ENCODE measurements at places on chromosomes 2 and 18.

DNA sequence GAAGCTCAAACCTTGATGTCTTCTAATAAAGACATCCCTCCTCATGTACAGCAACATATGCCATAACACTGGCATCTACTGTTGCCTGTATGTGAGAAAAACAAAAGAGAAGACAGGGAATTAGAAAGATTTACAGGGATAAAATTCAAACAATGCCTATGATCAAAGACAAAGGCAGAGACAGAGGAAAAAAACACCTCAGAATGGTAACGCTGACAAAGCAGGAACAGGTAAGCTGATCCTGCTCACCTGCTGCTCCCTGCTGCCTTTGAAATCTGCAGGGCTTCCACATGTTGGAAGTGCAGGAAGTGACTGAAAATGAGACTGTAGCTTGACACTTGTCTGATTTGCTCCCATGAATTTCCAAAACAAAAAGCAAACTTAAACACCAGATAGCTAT lies 90.2 kb upstream of the DNAJC10 start:
- DNase-seq: no peak

DNA sequence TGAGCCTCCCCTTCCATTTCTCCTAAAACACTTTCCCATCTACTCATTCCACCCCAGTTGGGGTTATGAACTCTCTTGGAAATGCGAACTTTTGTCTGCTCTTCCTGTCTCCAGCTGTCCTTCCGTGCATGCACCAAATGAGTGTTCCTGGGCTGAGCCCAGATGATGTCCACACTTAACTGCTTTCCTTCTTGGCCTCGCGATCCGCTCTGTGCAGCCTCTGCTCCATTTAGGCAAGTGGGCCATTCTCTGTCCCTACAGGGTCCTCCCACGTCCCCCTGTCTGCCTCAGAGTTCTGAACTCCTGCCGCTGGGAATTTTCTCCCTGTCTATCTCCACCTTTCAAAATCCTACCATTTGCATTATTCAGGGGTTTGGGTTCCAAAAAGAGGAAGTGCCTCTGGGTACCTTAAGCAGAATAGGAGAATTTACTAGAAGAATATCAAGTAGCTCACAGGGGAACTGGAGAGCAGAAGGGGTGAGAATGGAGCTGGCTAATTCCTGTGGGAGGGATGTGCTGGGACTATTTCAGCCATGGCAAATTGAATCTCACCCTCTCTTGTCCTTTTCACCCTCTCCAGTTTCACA lies 4.7 kb upstream of the NCK2 start:
- DNase-seq: no peak

DNA sequence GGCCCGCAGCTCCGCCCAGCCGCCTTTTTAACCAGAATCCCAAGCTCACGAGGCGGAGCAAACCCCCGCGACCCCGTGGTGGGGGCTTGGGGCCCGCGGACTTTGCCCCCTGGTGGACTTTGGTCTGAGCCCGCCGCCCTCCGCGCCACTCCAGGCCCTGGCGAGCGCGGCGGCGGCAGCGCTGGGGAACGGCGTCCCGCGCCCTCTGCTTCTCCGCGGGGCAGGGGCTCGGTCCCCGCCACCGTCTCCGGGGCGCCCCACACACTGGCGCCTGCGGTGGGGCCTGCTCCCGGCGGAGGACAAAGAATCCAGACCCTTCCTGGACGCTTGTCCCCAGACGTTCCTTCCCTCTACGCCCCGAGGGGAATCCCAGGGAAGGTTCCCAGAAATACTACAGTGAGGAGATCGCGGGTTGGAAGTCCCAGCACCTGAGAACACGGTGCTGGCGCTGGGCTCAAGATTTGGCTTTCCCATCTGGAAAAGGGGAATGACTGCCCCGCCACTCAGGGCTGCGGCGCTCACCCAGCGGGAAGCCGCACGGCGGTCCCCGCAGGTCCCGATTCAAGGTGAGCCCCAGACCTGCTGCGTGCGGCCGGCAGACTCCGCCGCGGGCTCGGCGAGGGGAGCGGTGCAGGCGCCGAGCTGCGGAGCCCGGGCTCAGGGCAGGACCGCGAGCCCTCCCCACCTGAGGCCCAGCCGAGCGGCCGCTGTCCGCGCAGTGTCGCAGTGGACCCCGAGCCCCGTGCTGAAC lies at the start of gene HAAO:
HAAO (minus strand) TSS at position 1 of the 751 bp plus-strand sequence. CDS start 47 bp downstream, outside the sequence.
- no peak for DNase-seq

- peak; percentile 80 for DNase-seq
Observed at GRCh38 chr18:56517196-56517595, 121.2 kb downstream of the TXNL1 start.

- DNase-seq: no peak
Observed at GRCh38 chr2:10303181-10303693, 533 bp downstream of the HPCAL1 start.

- peak; percentile 61 for DNase-seq
Observed at GRCh38 chr2:156890529-156891148, 366.9 kb upstream of the GALNT5 start.

- DNase-seq: no peak
Observed at GRCh38 chr2:19000776-19001175, 357.6 kb downstream of the OSR1 start.

DNA sequence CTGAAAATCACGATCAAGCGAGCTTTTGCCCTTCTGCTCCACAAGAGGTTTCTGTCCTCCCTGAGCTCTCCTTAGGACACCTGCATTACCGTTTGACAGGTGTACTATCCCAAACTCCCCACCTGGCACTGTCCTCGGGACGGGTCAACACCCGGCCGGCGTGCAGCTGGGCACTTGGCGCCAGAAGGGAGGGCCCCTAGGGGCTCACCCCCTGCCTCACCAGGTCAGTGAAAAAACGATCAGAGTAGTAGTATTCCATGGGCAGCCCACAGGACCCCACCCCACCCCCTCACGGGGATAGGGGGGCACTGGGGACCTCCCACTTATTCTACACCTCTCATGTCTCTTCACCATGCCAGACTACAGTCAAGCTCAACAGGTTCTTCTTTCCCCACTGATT lies 117.6 kb upstream of the ANKRD30BL start:
- no peak for DNase-seq

GRCh38 chr2:45851111-45851510 lies 199.6 kb downstream of the PRKCE start:
- no peak for DNase-seq

- DNase-seq: no peak
Observed at GRCh38 chr2:40016151-40016885, 237.3 kb upstream of the THUMPD2 start.

Data from fibroblast of upper back skin (primary cell).